ENCODE measurements at places on chromosomes 5 and 9.

- no peak for DNase-seq
These were observed 38.5 kb upstream of the SLC44A1 start for GRCh38 chr9:105205787-105206495.

GRCh38 chr5:116557669-116558271 is 16.9 kb downstream of the SEMA6A start:
- peak; percentile 55 for DNase-seq

GRCh38 chr5:88829775-88830174 is 53.2 kb downstream of the MEF2C start:
- DNase-seq, result no peak

- DNase-seq, result no peak
These were observed 85.3 kb downstream of the ZSWIM6 start for GRCh38 chr5:61417340-61417739.

GRCh38 chr9:73611032-73611431 is 459.4 kb downstream of the ANXA1 start:
- no peak for DNase-seq

GRCh38 chr9:77667151-77667550 is 19.0 kb upstream of the GNA14 start:
- no peak for DNase-seq

DNA sequence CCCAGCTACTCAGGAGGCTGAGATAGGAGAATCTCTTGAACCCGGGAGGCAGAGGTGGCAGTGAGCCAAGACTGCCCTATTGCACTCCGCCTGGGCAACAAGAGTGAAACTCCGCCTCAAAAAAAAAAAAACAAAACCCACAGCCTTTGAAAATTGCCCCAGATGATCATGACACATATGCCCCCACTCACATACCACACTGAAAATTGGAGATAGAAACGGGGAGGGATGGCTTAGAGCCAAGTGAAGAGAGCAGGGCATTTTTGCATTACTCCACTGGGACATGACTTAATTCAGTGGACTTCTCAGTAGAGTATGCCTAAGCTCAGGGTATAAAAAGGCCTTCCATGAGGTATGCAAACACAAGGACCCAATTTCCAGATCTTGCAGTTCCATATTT is 309.3 kb downstream of the BNC2 start:
- DNase-seq, result no peak

- peak; percentile 83 for DNase-seq
These were observed 287.3 kb downstream of the EBF1 start for GRCh38 chr5:158812408-158812807.

GRCh38 chr5:175895686-175896102 is 24.3 kb downstream of the CPLX2 start:
- DNase-seq, result peak; percentile 68

- DNase-seq, result peak; percentile 90
These were observed 97.7 kb upstream of the HCN1 start for GRCh38 chr5:45793638-45794532.

- DNase-seq, result no peak
These were observed 50.0 kb upstream of the COL5A1 start for GRCh38 chr9:134591573-134591981.

DNA sequence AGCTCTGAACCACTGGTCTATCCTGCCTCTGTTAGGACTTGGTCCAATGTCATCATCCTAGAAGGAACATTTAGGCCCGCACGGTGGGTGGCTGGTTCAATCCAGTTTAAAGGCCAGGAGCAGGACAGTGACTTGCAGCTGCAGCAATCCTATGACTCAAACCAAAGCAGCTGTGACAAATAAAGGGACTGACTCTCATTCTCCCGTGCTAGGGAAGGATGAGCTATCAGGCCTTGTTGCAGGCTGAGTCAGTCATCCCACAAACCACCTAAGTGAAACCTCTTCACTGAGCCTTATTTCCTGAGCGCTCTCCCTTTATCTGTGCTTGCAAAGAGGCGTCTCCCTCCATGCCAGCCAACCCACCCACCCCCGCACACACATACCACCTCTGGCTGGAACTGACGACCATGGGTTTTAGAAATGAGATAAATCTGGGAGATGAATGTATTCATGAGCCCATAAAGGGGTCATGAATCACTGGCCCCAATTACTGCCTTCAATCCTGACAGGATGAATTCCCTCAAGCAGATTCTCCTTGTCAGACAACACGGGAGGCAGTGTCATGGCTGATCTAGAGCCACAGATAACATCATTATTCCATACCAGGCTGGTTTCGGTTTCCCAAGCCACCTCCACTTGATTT is 93.4 kb downstream of the KCNIP1 start:
- DNase-seq, result peak; percentile 34

DNA sequence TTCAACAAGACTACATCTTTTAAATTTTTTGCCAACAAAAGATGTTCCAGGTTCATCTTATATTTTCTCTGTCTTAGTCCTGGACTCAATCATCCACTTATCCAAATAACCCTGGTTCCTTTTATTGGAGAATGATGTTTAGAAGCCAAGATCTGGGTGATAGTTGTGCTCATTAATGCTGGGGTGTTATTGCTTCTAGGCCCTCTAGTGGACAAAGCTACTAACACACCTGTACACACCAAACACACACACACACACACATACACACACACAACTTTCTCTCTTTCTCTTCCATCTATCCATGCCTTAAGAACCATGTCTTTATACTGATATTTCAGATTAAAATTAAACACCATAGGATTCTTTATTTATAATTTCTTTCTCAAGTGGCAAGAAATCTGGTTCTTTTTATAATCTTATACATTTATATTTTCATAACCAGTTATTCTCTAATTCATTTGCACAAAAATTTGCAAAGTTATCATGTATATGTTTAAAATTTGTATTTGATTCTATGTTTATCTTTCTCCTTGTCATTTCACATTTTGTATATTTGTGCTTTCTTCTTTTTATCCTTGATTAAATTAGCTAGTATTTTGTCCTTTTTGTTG is 179.1 kb upstream of the SMIM23 start:
- DNase-seq, result peak; percentile 43

DNA sequence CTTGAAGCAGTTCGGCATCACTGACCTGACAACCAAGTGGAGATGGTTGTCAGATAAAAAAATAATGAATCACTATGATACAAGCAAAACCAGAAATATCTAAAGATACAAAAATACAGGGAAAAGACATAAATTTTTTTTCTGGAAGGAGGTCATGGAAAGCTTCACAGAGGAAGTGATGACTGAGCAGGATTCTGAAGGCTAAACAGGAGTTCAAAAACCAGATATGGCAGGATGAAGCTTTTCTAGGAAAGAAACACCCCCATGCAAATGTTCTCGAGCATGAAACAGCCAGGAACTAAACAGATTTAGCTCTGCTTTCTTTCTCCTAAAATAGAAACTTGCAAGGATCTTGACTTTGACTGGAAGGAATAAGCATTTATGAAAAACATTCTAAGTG is 60.7 kb upstream of the IFNE start:
- no peak for DNase-seq
